GM06990 (cell line): ENCODE measurements at places on chromosomes 12 and 14.
A peak's percentile ranks its signal among the peaks of the same experiment; 100 is the strongest.

- DNase-seq: no peak
Measured at GRCh38 chr14:25521616-25522015, 471.7 kb upstream of the STXBP6 start.

DNA sequence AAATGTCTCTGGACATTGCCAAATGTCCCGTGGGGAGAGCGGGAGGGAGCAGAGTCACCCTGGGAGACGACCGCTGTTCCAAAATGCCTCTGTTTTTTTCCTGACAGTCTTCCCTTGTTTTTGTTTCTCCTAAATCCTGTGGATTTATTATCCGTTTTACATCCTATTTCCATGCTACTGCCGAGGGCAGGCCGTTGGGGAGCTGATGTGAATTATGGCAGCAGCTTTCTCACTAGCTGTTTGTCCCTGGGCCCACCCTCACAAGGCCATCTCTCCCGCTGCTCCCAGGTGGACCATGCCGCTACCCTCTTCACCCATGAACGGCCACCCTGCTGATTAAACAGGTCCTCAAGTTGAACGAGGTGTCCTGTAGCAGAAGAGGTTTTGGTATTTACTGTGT is 55.2 kb downstream of the FBXL14 start:
- no peak for DNase-seq

- no peak for DNase-seq
Measured at GRCh38 chr14:37246427-37246829, 48.7 kb downstream of the MIPOL1 start.

DNA sequence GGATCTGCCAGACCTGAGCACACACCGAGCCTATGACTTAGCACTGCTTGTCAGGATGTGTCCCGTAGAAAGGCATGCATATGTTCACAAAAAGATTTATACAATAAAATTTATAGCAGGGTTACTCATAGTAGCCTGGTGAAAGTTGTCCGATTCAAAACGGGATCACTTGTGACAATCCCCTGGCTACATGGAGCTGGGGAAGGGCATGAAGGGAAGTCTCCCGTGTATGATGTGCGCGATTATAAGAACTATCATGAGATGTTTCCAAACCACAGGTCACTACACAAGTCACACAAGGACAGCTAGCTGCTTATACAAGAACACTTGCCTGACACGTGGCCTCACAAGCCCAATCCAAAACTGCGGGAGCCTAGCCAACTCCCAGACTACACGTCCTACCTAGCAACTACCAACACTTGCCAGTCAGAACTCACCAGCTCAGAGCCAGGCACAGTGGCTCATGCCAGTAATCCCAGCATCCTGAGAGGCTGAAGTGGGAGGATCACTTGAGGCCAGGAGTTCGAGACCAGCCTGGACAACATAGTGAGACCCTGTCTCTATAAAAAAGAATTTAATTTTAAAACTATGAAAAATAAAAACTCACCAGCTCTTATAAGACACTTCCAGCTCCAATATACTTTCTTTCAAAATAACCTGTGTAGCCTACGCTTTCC is 7.5 kb upstream of the CDCA4 start:
- no peak for DNase-seq

- peak; percentile 26 for DNase-seq
Measured at GRCh38 chr14:93892923-93893558, 34.1 kb upstream of the FAM181A start.

GRCh38 chr12:100608776-100609175 is 35.3 kb downstream of the GAS2L3 start:
- DNase-seq: no peak

- DNase-seq: no peak
Measured at GRCh38 chr14:70779667-70780066, 29.6 kb downstream of the MAP3K9 start.

GRCh38 chr12:31724557-31724956 is 4.3 kb downstream of the AMN1 start:
- DNase-seq: no peak

- no peak for DNase-seq
Measured at GRCh38 chr12:32230613-32230993, 124.0 kb downstream of the BICD1 start.
